ENCODE measurements at places on chromosomes 1 and 21.

DNA sequence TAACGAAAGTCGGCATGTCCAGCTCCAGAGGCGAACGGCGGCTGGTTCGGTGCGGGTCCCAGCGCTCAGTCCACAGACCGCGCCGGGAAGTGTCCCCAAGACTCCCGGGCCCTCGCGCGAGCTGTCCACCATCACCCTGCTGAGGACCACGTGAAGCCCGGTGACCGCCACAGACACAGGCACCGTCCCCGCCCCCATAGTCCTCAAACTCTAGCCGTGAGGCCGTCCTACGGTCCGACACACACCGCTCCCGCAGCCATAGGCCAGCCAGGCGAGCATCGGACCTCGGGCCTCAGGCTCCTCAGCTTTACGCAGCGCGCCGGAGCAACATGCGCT is 535 bp downstream of the SETD4 start:
- no peak for DNase-seq

- DNase-seq, result no peak
Measured at GRCh38 chr1:118783095-118783758, 204.9 kb downstream of the TBX15 start.

DNA sequence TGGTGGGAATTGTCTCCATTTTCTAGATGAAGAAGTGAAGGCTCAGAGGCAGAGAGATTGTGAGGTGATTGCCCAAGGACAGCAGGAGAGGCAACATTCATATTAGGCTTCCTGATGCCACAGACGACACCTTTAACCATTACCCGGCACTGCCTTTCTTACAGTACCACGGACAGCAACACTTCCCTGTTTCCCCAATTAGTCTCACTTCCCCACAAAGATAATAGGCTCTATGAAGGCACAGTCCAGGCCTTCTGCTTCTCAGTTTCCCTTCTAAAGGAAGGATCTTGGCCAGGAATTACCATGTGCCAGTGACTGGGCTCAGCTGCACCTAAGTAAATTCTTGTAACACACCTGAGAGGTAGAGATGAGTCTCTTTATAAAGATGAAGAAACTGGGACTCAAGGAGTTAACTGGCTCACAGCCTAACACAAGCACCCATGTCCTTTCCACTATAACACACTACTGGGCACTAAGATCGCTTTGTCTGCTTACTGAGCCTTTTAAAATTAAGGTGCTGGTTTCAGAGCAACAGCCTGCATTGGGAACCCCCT is 9.6 kb downstream of the IGSF9 start:
- DNase-seq, result no peak

GRCh38 chr1:200880212-200880611 is 7.4 kb downstream of the GPR25 start:
- DNase-seq, result no peak

GRCh38 chr1:90340606-90341005 is 345.7 kb downstream of the ZNF326 start:
- no peak for DNase-seq
